ENCODE measurements at places on chromosomes 7 and 10.

DNA sequence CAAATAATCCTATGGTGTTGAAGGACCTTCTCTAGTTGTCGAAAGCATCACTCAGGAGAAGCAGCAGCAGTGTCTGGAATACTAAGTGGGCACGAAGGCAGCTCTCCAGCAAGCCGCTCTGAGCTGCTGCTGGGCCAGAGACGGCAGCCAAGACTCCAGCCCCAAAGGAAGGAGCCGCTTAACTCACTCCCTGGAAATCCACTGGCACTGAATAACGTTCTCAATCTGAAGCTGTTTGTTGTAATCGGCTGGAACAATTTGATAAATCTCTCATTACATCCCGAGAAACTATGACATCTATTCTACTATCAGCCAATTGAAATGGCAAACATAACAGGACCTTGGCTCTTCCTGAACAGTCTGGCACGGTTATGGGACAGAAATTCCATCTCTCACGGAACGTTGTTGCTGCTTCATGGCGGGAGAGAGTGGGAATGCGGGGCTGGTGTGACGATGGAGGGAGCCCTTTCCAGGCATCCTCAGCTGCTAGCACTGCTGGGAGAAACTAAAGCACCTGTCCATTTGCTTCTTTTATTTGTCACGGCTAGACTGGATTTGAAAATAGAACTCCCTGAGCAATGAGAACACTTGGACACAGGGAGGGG lies 331.5 kb upstream of the RNF32 start:
- no peak for DNase-seq

- no peak for DNase-seq
These were observed 133.4 kb upstream of the PFKP start for GRCh38 chr10:2933924-2934323.

DNA sequence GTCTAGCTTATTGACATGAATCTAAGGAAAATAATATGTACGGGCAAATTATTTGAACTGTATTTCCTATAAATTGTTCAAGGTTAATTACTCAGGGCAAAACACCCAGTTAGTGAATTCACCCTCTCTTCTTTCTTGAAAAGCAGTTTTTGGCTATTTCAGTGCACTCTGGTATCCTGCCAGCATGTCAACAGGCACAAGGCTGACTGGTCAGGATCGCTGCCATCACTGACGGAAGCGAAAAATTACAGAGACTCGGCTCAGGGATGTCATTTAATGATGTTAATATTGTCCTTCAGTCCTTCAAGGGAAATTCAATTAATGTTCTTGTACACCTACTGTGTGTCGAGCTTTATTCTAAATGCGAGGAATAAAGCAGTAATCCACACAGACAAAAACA lies 28.3 kb upstream of the OLAH start:
- no peak for DNase-seq

GRCh38 chr10:5498791-5499492 lies 428 bp downstream of the CALML5 start:
- no peak for DNase-seq

DNA sequence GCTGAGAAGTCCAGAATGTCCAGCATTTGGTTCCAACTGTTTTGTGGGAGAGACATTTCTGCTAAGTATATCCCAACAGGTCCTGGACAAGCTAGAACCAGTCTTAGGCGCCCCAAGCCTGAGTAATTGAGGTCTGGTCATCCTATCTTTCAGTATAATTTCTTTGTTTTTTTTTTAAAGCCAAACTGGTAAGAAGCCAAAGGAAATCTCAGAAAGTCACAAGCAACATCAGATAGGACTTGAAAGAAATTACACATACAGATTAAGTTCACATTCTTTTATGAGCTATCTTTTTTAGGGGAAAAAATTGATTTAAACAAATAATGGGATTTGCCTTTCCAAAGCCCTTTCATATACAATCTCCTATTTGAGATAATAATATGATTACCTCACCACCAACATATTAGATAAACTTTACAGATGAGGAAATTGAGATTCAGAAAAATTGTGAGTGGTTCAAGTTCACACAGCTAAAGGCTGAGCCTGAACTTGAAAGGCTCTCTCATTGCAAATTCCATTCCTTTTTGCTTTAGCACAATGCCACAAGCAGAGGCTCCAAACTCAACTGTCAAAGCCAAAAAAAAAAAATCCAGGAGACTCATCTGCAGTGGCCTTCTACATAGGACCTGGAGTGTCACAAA lies 15.0 kb downstream of the PDLIM1 start:
- DNase-seq, result no peak

DNA sequence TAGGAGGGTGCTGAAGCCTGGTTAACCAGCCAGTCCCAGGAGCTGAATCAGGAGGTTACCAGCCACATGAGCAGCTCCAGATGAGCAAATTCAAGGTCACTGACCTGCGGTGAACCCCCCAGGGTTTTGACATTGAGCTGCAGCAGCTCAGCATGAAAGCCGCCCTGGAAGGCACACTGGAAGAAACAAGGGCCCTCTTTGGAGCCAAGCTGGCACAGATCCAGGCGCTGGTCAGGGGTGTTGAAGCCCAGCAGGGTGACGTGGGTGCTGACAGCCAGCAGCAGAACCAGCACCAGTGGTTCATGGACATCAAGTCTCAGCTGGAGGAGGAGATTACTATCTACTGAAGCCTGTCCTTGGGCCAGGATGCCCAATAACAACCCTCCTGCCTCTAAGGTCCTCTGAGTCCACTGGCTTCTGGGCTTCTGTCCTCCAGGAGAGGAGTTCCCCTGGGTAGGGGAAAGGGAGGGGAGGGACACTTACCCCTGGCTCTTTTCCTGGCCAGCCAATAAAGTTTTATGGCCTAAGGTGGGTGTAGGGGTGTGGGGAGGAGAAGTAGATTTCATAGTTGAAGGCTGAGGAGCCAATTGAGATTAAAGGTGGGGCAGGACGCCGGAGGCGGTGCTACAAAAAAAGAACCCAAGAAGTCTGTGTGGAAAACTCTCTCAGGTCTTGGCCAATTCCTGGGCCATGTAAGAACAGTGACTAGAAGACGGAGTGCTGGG lies 29.4 kb upstream of the ATOH7 start:
- DNase-seq, result no peak

GRCh38 chr10:24307116-24307515 lies 98.2 kb downstream of the KIAA1217 start:
- DNase-seq, result no peak

- DNase-seq, result no peak
These were observed 168.8 kb upstream of the CDCA7L start for GRCh38 chr7:22114440-22114981.

DNA sequence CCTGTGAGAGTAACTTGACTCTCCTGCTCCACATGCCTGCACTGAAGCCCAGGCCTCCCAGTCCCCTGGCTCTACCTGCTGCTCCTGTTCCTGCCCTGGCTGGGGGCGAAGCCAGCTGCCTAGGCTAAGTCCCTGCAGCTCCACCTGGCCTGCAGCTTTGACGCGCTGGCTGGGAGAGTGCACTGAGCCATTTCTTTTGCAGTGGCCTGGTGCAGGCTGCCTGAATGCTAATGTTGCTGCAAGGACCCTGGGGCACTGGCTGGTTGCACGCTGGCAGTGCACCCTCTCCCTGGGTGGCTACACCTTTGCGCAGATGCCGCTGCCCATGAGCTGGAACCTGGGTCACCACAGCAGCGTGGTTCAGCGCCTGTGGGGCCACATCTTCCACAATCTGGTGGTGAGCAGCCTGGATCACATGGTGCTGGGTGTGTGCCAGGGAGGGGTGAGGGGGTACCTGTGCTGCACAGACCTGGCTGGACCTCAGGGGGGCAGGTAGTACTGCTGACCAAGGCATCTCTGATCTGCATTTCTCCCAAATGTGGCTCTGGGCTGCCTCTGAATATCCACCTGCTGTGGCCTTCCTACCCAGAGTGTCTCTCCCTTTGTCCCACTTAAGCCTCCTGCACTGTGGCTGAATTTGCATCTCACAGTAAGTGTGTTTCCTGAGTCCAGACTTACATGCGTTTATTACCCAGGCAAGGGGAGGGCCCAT lies 20.0 kb downstream of the IMPDH1 start:
- no peak for DNase-seq

- no peak for DNase-seq
These were observed 31.0 kb upstream of the ABCB4 start for GRCh38 chr7:87506246-87507180.

DNA sequence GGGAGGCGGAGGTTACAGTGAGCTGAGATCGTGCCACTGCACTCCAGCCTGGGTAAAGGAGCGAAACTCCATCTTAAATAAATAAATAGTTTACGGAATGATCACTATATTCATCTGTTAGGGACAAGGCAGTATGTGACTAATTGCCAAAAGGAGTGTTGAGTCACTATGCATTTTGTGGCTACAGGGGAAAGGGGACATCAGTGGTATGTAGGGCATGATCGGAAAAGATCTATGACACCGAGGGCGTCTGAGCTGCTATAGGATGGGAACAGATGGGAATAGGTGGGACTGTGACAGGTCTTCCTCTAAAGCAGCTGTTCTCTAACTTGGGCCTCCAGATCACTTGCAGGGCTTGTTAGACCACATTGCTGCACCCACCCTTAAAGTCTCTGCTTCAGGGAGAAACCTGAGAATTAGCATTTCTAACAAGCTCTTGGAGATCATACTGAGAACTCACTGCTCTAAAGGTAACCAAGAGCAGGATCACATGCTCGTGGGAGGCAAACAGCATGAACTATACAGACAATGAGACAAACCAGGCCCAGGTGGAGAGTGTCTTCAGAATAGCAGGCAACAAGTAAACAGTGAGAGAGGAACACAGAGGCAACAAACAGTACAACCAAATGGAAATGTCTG lies 65.1 kb upstream of the ITGA8 start:
- no peak for DNase-seq

- no peak for DNase-seq
These were observed 95.0 kb downstream of the FAM53B start for GRCh38 chr10:124649214-124649613.

GRCh38 chr10:110754375-110755105 lies 110.4 kb downstream of the RBM20 start:
- DNase-seq, result no peak

DNA sequence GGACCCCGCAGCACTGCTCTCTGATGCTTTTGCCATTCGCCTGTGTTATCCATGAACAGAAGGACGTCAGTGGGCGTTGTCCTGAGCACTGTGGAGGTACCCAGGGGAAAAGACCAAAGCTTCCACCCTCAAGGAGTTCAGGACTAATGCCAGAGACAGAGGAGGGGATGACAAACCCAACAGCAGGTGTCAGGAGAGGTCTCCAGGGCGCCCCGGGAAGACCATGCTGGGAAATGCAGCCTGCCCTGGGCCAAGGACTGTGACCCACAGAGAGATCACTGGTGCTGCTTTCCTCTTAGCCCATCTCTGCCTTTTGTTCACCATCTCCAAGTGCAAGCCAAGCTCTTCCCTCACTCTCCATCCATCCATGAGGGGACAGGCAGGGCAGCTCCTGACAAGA lies 166.8 kb upstream of the PFKP start:
- DNase-seq, result no peak

- no peak for DNase-seq
These were observed 14.8 kb upstream of the MTURN start for GRCh38 chr7:30119890-30120577.

- no peak for DNase-seq
These were observed 33.8 kb downstream of the HIP1 start for GRCh38 chr7:75704928-75705327.

DNA sequence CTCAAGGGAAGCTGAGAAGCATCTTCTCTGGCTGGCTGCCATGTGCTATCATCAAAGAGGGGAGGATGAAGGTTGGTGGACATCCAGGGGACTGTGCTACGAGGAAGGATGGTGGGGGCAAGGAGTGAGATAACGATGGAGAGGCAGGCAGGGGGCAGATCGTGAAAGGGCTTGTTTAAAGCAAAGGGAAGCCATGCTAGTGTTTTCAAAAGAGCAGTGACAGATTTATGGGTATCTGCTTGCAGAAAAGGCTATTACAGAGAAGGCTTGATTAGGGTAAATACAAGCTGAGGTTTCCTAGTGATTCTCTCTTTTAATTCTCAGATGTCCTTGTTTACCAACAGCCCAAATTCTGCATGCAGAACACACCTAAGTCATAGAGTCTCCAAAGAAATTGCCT lies 88.9 kb upstream of the MKX start:
- no peak for DNase-seq

DNA sequence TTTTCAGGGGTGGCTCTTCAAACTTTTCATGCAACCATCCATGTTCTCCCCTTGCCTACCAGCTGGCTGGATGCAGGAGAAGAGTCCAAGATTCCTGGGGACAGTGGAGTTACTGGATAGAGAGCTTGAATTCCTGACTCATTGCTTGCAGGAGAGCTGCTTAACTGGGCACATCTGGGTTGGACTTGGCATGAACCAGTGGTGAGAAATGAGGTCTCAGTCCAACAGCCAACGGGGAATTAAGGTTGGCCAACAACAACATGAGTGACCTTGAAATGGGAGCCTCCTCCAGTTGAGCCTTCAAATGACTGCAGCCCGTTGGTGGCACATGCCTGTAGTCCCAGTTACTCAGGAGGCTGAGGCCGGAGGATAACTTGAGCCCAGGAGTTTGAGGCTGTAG lies 58.1 kb upstream of the OPN4 start:
- no peak for DNase-seq

GRCh38 chr7:117011419-117012260 lies 58.3 kb downstream of the ST7 start:
- DNase-seq, result no peak

DNA sequence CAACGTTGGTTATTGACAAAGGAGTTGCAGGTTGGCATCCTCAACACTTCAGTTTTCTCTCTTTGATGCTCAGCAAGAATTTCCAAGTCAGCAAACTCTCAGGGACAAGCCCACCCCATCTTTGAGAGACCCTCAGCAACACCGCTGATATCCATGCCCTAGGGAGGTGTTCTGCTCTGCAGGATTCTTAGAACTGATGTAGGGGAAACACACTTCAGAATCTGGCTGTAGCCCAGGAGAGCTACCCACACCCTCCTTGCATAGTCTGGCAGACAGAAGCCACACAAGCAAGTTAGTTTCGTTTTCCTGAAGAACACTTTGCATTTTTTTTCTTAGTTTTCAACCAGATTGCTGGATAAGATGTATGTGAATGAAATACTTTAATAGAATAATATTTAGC lies 822 bp downstream of the SAMD9L start:
- DNase-seq, result peak; percentile 10

- DNase-seq, result no peak
These were observed 15.6 kb downstream of the ADAM8 start for GRCh38 chr10:133260895-133261725.

DNA sequence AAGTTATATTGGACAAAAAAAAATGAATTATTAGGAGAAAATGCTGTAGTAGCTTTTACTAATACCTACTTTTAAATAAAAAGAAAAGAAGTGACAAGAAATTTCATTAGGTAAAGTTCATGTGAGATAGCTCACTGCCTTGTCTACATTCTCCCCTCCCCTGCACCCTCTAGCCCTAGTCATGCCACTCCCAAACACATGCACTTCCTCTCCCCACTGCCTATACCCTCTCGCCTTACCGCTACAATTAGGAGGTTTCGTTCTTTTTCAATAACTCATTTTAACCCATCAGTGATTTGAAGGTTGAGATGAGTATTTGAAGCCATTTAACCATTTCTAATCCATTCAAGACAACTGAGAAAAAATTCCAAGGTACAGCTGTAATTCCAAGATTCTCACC lies 75.3 kb downstream of the HIBADH start:
- no peak for DNase-seq
